Right lung (tissue), 10 donors: ENCODE measurements at places on chromosomes 6 and 20. TPM values are rescaled to one million over a fixed set of nuclear protein-coding genes. Genes with fewer than 3 reads are reported as not detected.

PKIB gene
- 1.7 TPM for polyA plus RNA-seq

PSORS1C2 gene
- polyA plus RNA-seq = not detected

SRF gene
- 20.5 TPM for polyA plus RNA-seq

DNA sequence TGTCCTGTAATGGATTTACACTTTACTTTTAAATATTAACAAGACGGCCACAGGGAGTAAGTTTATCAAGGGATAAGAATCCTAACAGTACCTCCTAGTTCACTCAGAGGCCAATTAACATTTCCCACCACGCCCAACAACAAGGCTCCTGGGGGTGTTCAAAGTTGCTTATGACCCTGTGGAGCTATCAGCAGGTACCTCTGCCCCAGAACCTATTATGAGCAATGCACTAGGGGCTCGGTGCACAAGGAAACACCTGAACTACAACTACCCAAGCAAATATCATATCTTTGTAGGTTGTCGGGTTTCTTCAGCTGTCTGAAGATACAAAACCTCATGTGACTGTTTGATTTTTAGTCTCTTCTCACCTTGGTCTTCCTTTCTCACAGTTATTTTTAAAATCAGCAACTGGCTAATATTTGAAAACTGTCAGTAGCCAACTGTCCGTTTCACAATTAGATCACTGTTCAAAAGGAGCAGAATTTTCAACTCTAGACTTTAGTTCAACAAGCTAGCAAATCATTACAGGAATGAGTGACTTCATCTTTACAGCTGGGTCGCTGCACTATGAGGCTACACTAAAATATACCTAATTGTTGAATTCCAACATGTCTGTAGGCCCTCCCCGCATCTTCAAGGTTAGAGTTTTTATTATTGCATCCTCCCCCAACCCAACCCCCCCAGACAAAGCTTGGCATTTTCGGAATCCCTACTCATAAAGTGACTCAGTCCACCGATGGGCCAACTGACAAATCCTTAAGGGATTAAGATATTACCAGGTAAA lies 38.1 kb downstream of the B4GALT5 start:
- no peak for DNase-seq

DNA sequence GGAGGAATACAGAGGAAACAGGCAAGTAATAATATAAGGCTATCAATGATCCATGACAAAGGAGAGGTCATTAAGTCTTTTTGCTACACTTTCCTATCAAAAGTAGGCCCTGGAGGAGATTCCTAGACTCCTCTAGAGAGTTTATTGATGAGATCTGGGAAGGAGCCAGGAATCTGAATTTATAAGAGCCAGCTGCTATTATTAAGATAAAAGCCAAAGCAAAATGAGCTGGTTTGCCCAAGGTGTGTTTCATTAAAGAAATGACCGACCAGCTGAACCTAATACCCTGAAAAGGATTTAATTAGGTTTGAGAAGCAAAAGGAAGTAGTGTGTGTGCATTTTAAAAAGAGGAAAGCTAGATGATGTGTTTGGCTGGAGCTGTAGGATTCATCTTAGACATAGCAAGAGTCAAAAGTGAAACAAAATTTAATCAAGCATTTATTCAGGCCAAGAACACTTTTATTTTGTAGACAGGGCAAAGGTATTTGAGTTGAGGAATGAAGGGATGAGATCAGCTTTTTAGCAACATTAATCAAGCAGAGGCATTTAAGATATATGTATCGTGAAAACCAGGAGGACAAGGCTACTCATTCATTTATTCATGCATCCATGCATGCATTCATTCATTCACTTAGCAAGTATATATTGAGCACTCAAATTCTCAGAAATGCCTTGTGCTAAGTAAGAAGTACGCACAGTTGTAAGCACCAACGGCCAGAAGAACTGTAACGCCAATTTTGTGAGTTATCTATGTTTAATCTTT lies 43.5 kb upstream of the SCAF8 start:
- no peak for DNase-seq

DNA sequence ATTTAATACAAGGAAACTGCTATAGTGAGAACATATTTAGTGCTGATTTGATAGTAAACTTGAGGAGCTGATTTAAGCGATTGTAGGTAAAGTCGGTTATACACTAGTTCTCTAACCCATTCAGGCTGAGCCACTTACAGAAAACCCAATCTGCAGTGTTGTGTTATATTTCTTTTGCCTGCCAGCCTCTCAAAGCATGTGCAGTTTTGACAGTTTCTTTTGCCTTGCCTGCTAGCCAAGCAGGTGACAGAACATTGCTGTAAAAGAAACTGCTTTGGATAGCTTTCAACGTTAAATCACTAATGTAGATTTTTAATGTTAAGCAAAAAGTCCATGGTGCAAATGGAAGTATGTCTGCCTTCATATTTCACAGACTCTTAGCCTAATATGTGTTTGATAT lies 982.9 kb downstream of the EYS start:
- no peak for DNase-seq

- DNase-seq = no peak
Measured at GRCh38 chr20:37871751-37872150, 31.2 kb upstream of the VSTM2L start.

- no peak for DNase-seq
Measured at GRCh38 chr6:37340639-37340943, 13.2 kb upstream of the RNF8 start.

- no peak for DNase-seq
Measured at GRCh38 chr20:22821081-22821727, 213.9 kb upstream of the SSTR4 start.

DNA sequence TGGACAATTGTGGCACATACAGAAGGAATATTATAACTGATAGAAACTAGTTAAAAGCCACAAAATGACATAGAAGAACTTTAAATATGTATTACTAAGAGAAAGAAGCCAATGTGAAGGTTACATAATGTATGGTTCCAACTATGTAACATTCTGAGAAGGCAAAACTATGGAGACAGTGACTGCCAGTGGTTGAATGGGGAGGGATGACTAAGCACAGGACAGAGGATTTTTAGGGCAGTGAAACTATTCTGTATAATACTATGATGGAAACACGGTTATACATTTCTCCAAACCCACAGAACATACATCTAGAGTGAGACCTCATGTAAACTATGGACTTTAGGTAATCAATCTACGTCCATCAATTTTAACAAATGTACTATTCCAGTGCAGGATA lies 22.4 kb downstream of the SYNCRIP start:
- DNase-seq = no peak

GRCh38 chr6:118187568-118188164 lies 280.6 kb downstream of the SLC35F1 start:
- DNase-seq = peak; percentile 74

GRCh38 chr20:44719841-44720240 lies 4.7 kb downstream of the CCN5 start:
- DNase-seq = no peak

DNA sequence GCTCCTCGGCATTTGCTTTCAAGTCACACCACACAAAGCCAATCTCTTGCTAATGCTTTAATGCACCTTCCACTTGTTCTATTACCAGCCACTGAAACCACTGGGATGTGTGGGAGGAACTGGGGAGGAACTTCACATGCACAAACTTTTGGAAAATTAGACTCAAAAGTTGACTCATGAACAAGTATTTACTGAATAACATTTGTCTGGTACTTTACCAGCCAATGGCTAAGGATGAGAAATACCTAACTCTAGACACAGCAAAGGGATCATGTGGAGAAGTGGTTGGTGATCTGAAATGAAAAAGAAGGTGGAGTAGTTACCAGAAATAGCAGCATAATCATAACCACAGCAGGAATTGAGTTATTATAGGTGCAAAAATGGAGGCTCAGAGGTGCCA lies 554.0 kb upstream of the NOX3 start:
- no peak for DNase-seq

GRCh38 chr20:7144464-7144863 lies 377.0 kb downstream of the BMP2 start:
- no peak for DNase-seq

- DNase-seq = no peak
Measured at GRCh38 chr6:20509212-20509611, 25.0 kb upstream of the CDKAL1 start.

- no peak for DNase-seq
Measured at GRCh38 chr6:136598048-136598447, 47.8 kb upstream of the MAP7 start.

GRCh38 chr20:24002896-24003295 lies 14.3 kb upstream of the GGTLC1 start:
- DNase-seq = no peak

DNA sequence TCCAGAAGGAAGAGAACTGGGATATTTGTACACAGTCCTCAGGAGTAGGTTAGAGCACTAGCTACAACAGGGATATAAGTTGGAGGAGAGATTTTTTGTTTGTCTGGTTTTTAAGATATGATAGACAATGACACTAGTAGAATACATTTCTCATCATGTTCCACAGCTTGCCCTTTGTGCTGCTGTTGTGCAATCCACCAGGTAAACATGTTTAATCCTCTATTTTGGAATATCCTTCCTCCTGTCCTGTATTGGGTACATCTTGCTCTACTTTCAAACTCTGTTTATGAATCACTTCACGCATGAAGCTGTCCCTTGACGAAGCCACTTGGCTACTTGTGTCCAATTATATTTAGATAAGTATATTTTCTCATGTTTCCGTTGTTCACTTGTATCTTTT lies 153.6 kb upstream of the TENT5A start:
- no peak for DNase-seq
